Stimulated activated CD4-positive, alpha-beta T cell treated with anti-CD3 and anti-CD28 coated beads, TNF-alpha, amount 100 ng/mL, for 48 hours (primary cell): ENCODE measurements at places on chromosomes 3 and 15.

DNA sequence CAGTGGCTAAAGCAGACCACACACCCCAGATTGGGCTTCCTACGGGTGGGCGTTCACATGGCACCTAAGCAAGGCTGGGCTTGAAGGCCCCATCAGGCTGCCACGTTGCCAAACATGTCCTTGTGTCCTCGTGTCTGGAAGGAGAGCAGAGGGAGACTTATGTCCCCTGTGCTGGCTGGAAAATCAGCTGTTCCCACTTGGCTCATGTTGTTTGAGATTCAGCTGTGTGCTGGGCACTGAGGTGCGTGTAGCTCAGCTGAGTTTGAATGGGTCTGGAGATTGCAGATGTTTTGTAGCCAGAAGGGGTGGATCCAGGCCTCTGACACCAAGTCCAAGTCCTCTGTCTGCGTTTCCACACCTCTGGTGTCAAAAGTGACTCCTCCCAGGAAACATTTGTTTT, 34.6 kb downstream of the RLBP1 start:
- DNase-seq: no peak

DNA sequence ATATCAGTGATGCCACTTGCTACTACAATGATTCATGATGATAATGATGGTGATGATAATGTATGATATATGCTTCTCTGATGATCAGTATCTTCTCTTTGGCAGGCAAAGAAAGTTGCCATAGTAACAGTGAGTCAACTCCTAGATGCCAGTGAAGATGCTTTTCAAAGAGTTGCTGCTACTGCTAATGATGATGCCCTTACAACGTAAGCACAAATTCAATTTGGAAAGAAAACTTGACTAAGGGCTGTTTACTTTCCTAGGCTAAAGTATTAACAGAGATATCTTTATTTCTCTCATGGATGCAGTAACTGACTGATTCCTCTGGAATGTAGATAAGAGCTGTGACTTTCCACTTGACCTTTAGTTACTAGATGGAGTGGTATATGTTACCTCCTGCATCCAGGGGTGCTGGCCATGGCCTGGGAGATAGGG, 27.8 kb downstream of the ADGRG7 start:
- DNase-seq: no peak

GRCh38 chr3:189041482-189042090, 130.2 kb upstream of the TPRG1 start:
- DNase-seq: peak; percentile 67

DNA sequence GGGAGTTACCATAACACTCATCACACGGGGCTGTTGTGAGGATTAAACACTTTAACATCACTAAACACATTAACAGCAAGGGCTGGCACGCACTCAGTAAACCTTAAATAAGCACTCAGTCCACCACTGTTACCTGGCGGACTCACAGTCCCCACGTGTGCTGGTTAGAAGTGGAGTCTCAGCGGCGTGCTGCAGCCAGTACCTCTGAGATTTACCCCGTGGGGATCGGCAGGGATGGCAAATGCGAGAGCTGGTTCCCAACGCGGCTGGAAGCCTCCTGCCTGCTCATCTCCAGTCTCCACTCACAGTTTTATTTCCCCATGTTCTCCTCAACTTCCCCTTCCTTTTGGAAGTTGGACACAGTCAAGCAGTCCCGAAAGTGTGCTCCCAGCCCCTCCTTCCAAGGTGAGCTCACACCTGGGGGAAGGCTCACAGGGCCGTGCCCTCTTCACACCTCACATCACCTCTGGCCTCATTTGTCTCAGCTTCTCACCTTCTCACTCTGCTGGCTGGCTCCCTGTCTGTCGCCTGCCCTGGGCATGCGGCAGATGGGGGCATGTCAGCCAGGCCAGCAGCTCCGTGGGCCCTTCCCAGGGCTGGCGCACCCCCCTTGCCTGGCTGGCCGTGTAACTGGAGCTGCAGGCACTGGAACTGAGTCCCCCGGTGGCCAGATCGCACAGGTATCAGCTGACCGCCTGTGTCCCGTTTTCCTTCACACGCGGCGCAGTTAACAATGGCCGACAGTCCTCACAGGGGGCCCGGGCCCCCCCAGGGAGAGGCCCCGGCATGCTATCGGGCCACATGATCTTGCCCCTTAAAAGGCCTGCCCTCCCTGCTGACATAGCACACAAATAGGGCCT, 87.1 kb downstream of the WNT7A start:
- DNase-seq: no peak

DNA sequence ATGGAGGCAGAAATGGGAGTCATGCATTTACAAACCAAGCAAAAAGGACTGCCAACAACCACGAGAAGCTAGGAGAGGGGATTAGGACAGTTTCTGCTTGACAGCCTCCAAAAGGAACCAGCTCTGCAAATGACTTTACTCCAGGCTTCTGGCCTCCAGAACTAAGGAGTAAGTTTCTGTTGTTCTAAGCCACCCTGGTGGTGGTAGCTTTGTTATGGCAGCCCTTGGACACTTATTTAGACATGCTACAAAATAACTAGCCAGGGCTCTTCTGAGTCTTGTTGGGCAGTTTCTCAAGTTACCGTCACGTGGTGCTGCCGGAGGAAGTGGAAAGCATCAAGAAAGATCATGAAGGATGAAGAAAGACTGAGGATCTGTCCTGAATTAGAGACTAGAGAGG, 386.5 kb downstream of the LRTM1 start:
- no peak for DNase-seq

- peak; percentile 26 for DNase-seq
These were observed 48.7 kb downstream of the BSN start for GRCh38 chr3:49602877-49603411.

GRCh38 chr3:64064804-64065203, 41.5 kb upstream of the PSMD6 start:
- no peak for DNase-seq

DNA sequence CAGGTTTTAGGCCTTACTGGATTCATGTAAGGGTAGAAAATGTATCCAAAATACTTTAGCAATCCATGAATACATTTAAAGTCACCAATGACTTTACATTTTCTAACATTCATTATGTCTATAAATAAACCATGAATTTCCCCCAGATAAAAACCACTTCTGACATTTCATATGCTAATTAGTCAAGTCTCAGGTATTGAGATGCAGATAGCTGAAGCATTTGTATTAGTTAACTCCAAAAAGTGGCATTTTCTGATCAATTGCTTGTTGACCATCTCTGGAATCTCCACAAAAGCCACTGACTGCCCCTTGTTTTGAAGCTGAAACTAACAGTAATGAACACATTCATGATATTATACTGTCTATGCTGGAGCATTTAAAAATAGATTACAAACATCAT, 68.4 kb upstream of the RAP2B start:
- no peak for DNase-seq

DNA sequence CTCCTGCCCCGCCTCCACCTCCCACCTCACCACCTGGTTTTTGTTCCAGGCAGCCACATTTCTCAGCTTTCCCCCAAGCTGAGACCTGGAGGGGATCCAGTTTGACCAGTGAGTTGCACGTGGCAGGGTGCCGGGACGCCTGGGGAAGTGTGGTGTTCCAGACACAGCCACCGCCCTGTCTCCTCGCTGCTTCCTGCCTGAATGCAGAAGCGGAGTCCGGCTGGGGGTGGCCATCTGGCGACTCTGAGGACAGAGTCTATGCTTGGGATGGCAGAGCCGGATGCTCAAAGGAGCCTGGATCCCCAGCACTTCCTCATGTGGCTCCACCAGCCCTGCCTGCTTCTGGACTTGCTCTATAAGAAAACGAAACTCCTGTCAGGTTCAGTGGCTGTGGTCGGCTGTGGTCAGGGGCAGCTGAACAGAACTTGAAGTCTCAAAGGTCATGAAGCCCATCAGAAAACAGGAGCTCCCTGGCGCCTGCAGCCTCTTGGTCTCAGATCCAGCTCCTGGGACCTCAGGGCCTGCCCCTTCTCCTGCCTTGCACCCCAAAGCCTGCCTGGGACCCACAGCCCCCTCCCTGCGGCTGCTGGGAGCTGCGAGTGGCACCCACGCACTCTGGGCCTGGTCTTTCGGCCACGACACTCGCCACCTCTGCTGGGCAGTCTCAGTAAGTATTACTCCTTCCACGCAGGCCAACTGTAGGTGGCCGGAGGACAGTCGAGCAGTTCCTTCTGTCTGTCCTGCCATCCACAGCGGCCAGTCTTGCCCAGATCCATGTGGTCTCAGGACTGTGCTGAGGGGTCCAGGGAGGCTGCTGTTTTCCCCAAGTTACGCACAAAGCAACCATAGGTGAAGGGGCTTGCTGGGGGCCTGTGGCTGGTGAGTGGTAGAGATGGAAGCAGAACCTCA, 112.8 kb upstream of the MEF2A start:
- DNase-seq: no peak

DNA sequence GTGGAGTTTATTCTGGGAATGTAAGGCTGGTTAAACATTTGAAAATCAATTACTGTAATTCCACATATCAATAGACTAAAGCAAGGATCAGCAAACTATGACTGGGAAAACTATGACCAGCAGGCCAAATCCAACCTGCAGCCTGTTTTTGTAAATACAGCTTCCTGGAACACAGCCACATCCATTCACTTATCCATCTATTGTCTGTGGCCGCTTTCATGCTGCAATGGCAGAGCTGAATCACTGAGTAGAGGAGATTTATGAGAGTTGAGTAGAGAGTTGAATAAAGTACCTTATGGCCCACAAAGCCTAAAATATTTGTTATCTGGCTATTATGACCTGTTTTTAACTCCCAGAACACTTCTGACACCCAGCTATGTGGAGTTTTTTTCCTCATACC, 12.2 kb downstream of the MYLK start:
- DNase-seq: no peak

DNA sequence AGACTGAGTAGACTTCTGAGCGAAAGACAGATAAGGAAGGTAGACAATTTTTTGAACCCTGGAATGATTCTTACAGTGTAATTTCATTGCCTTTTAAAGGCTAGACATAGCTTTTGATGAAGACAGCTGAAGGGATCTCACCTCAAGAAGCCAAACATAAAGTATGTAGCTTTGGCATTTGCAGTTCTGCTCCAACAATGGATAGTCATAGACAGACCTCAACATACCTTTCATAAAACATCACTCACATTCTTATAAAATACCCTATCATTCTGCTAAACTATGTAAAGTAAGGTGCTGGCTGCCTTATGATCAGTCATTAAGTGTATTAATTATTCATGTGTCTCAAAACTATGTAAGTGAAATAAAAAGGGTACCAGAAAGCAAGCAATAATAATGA, 70.0 kb downstream of the UBE3A start:
- no peak for DNase-seq

- no peak for DNase-seq
These were observed 59.7 kb upstream of the MAGI1 start for GRCh38 chr3:66098436-66098835.

- DNase-seq: no peak
These were observed 60.1 kb downstream of the SUMF1 start for GRCh38 chr3:4406746-4407568.

DNA sequence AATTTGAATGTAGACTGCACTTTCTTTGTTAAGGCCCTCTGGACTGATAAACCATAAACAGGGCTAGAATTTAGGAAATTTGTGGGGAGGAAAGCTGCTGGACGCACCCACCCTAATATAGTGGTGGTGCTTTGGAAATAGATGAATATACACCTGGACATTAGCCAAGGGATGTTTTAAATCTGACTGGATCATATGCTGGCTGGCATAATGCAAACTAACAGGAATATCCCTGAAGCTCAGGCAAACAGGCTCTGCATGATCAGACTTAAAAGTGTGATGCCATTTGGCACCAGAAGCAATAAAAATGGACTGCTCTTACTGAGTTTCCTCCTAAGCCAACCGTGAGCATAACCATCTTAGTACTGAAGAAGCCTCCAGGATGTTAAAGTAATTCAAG, 465.8 kb upstream of the ROBO1 start:
- DNase-seq: no peak

DNA sequence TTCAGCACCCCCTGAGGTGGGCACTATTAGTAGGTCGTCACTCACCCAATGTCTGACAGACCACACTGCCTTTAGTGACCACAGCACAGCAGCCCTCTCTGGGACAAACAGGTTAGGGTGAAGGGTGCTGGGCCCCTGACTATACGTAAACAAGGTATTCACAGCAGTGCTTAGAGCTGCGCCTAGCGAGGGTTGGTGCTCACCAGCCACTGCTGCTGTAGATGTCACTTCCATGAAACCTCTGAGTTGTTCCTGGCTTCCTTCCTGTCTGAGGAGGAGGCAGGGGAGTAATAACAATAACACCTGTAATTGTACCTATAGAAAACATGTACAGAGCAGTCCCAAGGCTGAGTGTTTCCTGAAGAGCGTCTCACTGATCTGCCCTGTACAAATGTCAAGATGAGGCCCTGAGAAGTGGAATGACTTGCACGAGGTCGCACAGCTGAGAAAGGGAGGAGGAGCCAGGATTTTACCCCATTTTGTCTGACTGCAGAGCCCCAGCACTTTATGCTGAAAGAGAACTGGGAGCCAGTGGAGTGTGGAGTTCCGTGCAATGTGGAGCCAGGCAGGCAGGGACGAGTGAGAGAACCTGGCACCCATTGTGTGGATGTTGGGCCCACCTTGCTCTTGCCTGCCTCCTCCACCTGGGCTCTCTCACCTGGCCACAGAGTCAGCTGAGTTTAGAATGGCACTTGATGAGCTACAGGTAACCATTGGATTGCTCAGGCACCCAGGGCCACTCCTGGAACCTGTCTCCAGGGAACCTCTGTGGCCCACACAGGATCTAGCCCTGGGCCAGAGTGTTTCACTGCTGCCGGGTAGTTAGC, 93.8 kb downstream of the DNAJB8 start:
- DNase-seq: no peak

GRCh38 chr3:155252535-155252934, 40.9 kb downstream of the STRIT1 start:
- DNase-seq: no peak

GRCh38 chr3:84991422-84991900, 32.7 kb downstream of the CADM2 start:
- no peak for DNase-seq

GRCh38 chr3:5811016-5811415, 623.5 kb downstream of the EDEM1 start:
- no peak for DNase-seq

GRCh38 chr3:104145164-104145563, 1221.5 kb upstream of the ALCAM start:
- no peak for DNase-seq

GRCh38 chr15:62653122-62653521, 389.4 kb upstream of the TPM1 start:
- no peak for DNase-seq

- no peak for DNase-seq
These were observed 96.4 kb downstream of the MYH15 start for GRCh38 chr3:108414007-108414406.

- DNase-seq: no peak
These were observed 52.1 kb downstream of the ITGA11 start for GRCh38 chr15:68379759-68380290.

- no peak for DNase-seq
These were observed 12.1 kb downstream of the MRPS22 start for GRCh38 chr3:139355891-139356290.
